Hematopoietic multipotent progenitor cell treated with erythropoietin and hydrocortisone succinate and interleukin-3 and kit ligand, for 4 days (in vitro differentiated cells): ENCODE measurements at places on chromosomes 7 and 10.

DNA sequence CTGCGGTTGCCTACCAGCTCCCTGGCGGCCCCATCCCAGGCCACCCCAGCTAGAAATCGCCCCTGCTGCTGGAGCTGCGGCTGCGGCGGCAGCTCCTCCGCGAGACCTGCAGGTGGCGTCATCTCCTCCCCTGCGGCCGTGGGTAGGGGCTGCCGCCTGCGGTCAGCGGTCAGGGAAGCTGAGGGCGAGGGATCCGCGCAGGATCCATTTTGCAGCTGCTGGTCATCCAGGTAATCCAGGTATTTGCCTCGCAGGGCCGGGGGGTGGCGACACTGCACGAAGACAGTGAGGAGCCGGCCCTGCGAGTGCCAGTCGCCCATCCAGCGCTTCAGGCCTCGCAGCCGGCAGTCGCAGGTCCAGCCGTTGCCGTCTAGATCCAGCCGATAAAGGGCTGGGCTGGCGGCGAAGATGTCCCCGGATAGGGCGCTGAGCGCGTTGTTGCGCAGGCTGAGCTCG, 1.5 kb downstream of the TRIL start:
- DNase-seq = peak; percentile 75

DNA sequence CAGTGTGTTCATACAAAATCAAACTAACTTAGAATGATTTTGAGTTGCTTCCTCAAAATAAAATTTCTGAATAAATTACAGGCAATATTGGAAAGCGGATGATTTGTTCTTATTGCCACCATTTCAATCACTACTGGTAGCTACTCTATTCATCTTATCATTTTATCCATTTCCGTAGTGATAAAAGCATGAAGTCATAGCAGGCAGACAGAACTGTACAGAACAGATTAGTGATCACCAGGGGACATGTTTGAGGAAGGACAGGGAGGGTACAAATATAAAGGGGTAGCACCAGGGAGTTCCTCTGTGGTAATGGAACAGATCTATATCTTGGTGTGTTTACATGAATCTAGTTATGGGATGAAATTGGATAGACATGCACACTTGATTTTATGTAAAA, 138.5 kb downstream of the WNT2 start:
- DNase-seq = peak; percentile 72

GRCh38 chr10:75235375-75236177, at the start of gene COMTD1:
COMTD1 (minus strand) TSS chr10:75235957; CDS start chr10:75235928, 29 bp downstream.
- DNase-seq = peak; percentile 96

DNA sequence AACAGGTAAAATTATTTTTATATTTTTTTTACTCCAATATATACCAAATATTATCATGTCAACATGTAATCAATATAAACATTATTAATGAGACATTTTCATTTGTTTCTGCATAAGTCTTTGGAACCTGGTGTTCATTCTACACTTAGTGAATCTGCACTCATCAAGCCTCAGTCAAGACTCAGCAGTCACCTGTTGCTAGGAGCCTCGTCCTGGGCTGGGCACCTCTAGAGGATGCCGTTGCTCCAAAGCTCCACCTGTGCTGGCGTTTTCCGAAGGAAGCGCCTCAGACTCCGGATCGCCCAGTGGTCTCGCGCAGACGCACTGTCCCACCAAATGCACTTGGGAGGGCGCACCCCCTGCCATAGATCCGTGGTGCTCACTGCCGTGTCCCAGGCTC, 604.7 kb upstream of the MKI67 start:
- no peak for DNase-seq

DNA sequence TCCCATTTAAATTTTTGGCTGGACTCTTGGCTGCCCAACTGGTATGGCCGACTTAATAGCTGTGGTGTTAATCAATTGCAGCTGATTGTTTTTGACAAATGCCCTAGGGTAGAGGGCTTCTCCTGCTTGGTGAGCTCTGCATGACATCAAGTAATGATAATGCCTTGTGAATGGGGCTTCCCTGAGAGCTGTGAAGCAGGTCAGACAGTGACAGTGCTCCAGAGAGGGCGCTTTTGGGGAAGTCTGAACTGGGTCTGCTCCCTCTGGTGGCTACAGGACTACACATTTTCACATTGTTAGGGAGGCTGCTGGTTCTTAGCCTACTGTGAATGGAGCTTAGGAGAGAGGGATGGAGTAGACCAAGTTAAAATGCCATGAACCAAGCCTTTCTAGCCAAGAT, 98.8 kb downstream of the SDK1 start:
- DNase-seq = peak; percentile 64

DNA sequence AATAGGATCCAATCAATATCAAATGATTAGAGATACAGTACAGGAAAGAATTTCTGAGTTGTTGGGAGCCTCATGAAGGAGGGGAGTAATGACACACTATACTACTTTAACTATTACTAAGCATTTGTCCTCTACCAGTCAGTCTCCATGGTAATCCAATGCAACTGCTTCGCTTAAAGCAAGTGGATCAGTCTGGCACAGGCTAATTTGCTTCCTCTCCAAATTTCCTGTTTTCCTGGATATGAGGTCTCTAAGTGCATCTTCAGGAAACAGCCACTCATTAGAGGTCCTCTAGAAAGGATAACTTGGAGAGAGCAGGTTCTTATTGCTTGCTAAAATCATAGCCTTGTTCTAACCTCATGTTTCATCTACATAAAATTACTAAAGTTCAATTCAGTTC, 8.4 kb upstream of the SEPTIN7 start:
- no peak for DNase-seq

- no peak for DNase-seq
Measured at GRCh38 chr7:132815696-132816311, 239.5 kb upstream of the PLXNA4 start.

DNA sequence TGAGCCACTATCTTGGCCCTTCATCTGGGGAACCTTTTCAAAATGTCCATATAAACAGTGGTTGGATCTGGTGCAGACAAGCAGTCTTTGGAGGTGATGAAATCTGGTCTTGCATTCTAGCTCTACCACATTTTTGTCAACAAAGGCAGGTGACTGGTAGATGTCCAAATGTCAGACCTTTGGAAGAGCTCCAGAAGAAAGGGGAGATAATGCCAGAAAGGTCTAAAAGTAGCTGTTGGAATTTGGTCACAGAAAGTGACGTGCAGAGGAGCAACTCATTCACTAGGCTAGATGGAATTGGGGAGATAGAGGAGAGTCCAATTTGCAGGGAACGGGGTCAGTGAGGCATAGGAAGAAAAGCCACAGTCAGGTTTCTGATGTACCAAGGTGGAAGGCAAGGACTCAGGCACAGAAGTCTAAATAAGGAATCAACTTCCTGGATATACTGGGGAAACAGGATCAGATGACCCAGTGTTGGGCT, 36.4 kb upstream of the WAC start:
- no peak for DNase-seq

DNA sequence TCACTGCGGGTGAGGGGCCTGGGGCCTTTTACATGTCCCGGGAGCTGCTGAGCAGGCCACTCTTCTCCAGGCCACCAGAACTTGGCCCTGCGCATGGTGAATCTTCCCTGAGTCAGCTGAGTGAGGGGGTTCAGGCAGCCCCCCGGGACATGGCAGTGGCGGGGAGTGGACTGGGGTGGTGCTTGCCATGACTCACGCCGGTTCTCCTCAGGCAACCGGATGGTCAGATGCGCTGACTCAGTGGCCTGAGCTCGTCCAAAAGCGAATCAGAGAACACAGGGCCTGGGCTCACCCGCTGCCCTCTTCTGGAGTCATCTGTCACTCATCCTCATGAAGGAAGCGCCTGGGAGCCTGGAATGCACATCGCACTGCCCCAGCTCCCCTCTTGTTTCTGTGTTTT, 33.5 kb downstream of the HTRA1 start:
- no peak for DNase-seq

DNA sequence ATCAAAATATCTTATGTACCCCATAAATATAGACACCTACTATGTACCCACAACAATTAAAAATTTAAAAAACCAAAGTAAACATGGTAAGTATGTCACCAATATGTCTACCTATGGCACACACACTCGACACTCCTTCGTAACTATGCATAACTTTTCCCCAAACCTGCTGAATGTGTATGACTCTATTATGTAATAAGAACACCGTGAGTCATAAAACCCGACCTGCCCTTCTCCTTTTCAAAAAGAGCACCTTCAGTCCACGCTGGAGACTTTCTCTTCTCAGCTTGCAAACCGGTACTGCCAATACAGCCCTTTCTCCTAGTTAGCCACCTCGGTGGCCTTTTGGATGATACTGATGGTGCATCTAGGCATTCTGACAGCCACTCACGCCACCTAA, 186.3 kb downstream of the PRPF18 start:
- DNase-seq = no peak

GRCh38 chr10:124450012-124450782, at the start of gene NKX1-2:
NKX1-2 (minus strand) TSS chr10:124450035; CDS start chr10:124449943, 92 bp downstream.
- DNase-seq = no peak

GRCh38 chr10:125976960-125977605, 80.7 kb downstream of the FANK1 start:
- DNase-seq = peak; percentile 23

- DNase-seq = no peak
Measured at GRCh38 chr7:151999424-152000090, 25.9 kb upstream of the GALNT11 start.

- DNase-seq = no peak
Measured at GRCh38 chr10:11224792-11225416, 207.2 kb downstream of the CELF2 start.

DNA sequence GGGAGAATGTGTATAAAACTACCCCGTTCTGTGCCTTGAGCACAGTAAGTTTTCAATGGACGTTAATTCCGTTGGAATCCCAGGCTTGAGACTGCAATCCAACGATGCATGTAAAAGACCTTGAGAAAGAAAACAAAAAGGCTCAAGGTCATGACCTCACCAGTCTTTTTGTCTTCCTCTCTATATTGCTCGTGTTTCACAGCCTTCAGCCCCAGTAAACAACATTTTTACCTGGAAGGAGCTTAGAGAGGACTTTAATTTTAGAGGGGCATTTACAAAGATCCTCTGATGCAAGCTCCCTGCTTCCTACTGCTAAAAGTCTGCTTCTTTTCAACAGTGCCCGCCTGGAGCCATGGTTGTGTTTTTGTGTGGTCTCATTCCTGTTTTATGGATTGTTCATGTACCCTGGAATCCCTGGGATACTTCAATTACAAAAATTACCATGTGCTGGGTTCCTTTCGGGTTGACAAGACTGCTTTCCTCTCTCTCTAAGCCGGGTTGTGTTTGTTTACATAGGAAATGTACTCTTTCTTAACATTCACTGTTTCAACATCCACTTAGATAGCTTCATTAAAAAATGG, 320.1 kb upstream of the NFE2L3 start:
- no peak for DNase-seq

- no peak for DNase-seq
Measured at GRCh38 chr10:51188866-51189265, 114.6 kb downstream of the PRKG1 start.
